Substantia nigra (tissue), 51 donors: ENCODE measurements at places on chromosomes 2 and 18.

GRCh38 chr2:105770149-105770548, 25.4 kb downstream of the NCK2 start:
- DNase-seq = no peak

DNA sequence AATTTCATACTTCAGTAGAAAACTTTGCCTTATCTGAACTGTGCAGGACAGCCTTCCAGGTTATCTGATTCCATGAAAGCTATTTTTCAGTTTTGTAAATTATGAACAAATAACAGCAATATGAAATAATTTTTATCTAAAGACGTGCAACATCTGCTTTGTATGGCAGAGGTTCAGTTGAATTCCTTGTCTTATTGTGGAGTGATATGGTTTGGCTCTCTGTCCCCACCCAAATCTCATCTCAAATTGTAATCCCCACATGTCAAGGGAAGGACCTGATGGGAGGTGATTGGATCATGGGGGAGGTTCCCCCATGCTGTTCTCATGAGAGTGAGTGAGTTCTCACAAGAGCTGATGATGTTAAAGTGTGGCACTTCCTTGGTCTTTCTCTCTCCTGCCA, 18.1 kb upstream of the RPIA start:
- DNase-seq = no peak

- DNase-seq = no peak
Observed at GRCh38 chr2:144146076-144146475, 373.8 kb downstream of the ZEB2 start.

DNA sequence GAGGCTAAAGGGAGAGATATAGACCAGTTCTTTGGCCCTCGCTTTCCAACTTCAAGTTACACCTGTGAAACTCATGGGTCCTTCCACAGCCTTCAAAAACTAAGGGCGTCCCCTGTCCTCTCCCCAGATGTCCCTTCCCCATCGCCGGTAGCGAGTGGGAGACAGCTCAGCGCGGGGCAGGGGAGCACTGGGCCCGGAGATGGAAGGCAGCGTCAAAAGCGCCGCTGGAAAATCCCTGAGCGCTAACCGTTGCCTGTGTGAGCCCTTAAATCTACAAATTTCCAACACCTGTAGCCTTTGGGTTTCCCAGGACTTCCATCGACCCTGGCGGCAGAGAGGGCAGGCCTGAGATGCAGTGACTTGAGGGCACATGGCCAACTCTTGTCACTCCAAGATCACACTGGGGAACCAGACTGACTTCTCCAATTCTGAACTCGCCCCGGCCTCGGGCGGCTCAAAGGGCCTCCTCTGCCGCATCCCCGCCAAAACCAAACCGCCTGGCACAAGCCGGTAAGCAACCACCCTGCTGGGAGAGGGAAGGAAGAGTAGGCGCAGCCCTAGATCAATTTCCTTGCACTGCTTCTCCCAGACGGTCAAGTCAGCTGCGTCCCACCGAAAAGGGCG, 879 bp upstream of the EPAS1 start:
- peak; percentile 34 for DNase-seq
